Right lung (tissue), 10 donors: ENCODE measurements at places on chromosomes 3 and 15. TPM values are rescaled to one million over a fixed set of nuclear protein-coding genes. Genes with fewer than 3 reads are reported as not detected.

DNA sequence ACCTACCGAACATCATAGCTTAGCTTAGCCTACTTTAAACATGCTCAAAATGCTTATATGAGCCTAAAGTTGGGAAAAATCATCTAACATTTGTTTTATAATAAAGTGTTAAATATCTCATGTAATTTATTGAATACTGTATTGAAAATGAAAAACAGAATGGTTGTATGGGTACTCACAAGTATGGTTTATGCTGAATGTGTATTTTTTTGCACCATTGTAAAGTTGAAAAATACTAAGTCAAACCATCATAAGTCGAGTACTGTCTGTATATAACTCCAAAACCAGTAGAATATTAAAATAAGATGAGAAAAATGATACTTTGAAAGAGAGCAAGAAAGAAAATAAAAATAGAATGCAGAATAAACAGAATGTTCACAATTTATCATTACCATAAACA is 115.7 kb downstream of the ZNF280D start:
- DNase-seq: no peak

DNA sequence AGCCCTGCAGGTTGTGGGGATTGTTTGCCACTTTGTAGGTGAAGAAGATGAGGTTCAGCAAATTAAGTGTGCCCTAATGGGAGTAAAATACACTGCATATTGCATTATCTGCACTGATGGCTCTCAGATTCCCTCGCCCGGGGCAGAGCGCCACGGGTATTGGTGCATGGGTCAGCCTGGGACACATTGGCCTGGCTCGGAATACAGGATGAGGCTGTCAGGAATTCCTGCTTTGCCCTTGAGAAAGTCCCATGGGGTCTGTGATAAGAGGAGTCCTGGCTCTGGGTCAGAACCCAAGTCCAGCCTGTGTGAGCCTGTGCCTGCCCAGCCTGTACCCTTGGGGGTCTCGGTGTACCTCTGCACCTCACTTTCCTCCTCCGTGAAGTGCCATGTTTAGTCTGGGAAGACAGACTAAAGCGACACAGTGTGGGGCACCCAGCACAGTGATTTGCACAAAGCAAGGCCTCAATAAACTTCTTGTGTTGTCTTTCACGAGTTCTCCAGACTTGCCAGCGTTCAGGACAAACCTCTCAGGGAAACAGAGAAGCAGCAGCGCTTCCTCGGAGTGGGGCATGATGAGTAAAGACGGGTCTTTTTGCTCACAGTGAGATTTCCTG is 107.6 kb downstream of the LRRK1 start:
- no peak for DNase-seq

Gene PLXNA1
- polyA plus RNA-seq: 22.8 TPM

Gene CCDC71
- 21.5 TPM for polyA plus RNA-seq

GRCh38 chr3:157754451-157754850 is 251.2 kb upstream of the VEPH1 start:
- no peak for DNase-seq

Gene ZNF501
- 15.2 TPM for polyA plus RNA-seq

- no peak for DNase-seq
Observed at GRCh38 chr3:42701371-42702065, 1.1 kb downstream of the HHATL start.
